T-cell (primary cell): ENCODE measurements at places on chromosomes 12 and 14.

GRCh38 chr14:61599942-61600341 lies 95.4 kb upstream of the HIF1A start:
- DNase-seq: no peak

- no peak for DNase-seq
Measured at GRCh38 chr12:31984806-31985591, 25.8 kb downstream of the RESF1 start.

DNA sequence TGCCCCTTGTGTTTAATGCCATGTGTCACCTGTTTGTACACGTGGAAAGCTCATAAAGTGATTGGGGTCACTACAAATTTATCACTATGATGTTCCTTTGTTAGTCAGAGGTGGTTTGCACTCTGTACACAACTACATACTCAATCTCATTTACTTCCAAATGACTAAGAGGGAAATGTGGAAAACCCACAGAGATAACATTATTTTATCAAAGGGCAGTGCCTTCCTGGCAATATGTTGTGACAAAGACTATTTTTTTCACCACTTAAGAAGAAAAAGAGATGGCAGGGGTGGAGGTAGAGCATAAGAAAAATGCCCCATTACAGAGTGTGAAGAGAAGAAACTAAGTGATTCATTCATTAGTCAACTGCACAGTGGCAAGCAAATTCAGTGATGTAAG lies 1064.1 kb upstream of the FLRT2 start:
- no peak for DNase-seq

DNA sequence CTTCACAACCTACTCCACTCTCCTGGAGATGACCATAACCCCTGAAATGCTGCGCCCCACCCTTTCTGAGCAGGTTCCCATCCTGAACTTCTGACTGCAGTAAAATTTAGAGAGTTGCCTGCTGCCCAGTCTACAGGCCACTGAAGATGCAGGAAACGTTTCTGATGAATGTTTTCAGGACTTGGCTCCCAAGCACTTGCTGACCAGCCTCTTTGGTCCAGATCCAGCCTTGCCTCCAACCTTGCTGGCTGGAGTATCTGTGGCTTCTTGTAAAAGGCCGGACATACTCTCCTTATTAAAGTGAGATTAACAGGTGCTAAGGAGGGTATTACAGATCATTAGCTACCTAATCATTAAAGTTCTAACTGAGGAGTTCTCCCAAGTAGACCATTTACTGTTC lies 70.3 kb upstream of the STXBP6 start:
- no peak for DNase-seq

GRCh38 chr12:52306731-52307130 lies 14.5 kb downstream of the KRT83 start:
- no peak for DNase-seq

- no peak for DNase-seq
Measured at GRCh38 chr14:34450542-34450915, 11.5 kb downstream of the SPTSSA start.

DNA sequence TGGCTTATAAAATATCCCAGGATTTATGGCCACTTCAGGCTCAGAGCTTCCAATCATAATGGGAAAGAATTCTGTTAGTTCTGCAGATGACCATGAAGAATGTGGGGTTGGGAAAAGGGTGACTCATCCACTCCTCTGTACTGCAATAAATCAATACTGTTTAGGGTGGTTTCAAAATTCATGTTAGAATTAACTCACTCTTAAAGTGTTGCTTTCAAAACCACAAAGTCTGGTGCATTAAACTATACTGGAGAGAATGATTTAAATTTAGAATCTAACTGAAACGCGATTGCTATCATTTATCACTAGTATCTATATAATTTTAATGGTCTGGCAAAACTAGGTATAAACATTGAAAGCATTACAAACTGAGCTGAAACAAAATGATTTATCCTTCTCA lies 798 bp downstream of the CCDC198 start:
- no peak for DNase-seq

- no peak for DNase-seq
Measured at GRCh38 chr14:42228611-42229010, 621.9 kb downstream of the LRFN5 start.

DNA sequence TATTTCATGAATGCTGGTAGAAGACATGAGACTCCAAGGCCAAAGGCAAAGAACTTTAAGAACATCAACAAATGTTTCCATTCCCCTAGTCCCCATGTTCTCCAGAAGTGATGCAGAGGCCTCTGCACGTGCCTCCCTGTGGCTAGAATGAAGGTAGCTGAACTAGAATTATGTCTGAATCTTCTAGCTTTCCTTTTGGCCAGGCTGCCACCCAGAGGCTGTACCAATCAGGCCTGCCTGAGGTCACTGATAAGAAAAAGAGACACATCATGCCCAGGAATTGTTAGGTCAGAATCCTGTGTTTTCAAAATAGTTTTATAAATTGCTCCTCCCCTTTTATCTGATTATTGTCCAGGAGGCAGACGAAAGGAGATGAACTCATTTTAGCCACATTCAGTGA lies 188.0 kb upstream of the SLC16A7 start:
- DNase-seq: no peak

- no peak for DNase-seq
Measured at GRCh38 chr12:106193394-106194215, 54.2 kb downstream of the CKAP4 start.

GRCh38 chr12:11070999-11071398 lies 8.9 kb upstream of the TAS2R46 start:
- no peak for DNase-seq

DNA sequence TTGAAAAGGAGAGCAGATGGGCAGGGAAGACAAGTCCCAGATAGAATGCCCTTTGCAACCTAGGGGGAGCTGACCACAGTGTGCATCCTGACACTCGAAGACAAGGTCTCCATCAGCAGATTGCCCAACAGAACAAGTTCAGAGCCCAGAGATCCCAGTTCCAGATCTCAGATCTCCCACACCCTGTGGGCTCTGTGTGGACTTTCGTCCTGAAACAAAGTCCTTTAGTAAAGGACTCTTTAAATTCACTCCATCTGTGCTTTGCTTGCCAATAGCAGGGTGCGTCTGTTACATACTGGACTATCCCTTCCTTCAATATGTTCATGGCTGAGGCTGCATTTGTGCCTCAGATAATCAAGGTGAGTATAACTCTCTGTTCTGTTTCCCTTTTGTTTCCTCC lies 8.7 kb upstream of the C1RL start:
- no peak for DNase-seq

DNA sequence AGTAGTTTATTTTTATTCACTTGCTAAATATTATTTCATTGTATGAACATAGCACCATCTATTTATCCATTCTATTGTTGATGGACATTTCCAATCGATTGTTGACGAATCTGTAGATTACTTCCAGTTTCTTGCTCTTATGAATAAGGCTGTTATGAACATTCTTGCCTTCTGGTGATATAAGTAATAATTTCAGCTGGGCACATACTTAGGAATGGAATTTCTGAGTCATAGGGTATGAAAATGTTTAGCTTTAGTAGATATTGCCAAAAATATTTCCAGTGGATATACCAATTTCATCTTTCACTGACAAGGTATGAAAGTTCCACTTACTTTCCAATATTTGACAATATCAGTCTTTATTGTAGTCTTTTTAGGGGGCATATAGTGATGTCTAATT lies 468.5 kb downstream of the ETNK1 start:
- DNase-seq: no peak

DNA sequence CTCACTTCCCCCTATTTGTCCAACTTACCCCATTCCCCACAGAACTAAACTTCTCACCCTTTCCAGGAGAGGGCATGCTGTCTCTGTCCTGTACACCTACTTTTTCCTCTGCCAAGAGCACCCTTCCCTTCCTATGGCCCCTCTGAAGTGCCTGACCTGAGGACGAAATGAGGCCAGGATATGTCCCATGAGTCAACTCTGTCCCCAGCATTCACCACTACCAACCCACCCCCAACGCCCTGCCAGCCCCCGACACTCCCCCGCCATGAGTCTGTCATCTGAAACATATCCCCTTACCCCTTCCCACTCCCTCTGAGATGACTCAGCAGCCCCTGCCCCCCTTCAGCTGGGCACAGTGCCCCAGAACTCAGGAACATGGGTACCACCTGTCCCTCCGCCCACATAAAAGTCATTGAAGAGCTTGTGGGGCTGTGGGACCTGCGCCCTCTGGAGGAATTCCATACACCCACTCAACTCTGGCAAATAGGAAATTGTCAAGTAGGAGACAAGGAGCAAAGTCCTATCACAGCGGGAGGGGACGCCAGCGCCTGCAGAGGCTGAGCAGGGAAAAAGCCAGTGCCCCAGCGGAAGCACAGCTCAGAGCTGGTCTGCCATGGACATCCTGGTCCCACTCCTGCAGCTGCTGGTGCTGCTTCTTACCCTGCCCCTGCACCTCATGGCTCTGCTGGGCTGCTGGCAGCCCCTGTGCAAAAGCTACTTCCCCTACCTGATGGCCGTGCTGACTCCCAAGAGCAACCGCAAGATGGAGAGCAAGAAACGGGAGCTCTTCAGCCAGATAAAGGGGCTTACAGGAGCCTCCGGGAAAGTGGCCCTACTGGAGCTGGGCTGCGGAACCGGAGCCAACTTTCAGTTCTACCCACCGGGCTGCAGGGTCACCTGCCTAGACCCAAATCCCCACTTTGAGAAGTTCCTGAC lies 26.3 kb downstream of the ITGA7 start:
- no peak for DNase-seq

- DNase-seq: no peak
Measured at GRCh38 chr12:66028390-66028789, 102.2 kb downstream of the LLPH start.

GRCh38 chr12:62434494-62435302 lies 31.9 kb upstream of the MON2 start:
- no peak for DNase-seq
